ENCODE measurements at places on chromosomes 4 and X.

GRCh38 chr4:82230306-82230705, 143.5 kb downstream of the HNRNPD start:
- no peaks in the 10 kb centered on the region for H3K36me3 ChIP-seq
- H3K4me3 ChIP-seq = no peak overlapping the region
- H3K27me3 ChIP-seq = no peaks in the 10 kb centered on the region

- H3K27ac ChIP-seq = no peak overlapping the region
- H3K4me3 ChIP-seq = no peak overlapping the region
- DNase-seq = no peak
- H3K27me3 ChIP-seq = peaks cover 4% of the 10 kb centered on the region
- H3K4me1 ChIP-seq = peaks cover 2% of the 10 kb centered on the region
Observed at GRCh38 chrX:103413705-103414387, 37.5 kb downstream of the BEX3 start.

GRCh38 chrX:134898440-134898839, 92.4 kb upstream of the SMIM10 start:
- DNase-seq = no peak
- no peak overlapping the region for H3K27ac ChIP-seq
- H3K4me1 ChIP-seq = no peaks in the 10 kb centered on the region
- H3K4me3 ChIP-seq = no peak overlapping the region
- H3K36me3 ChIP-seq = no peaks in the 10 kb centered on the region

GRCh38 chr4:142434519-142435224, 411.4 kb downstream of the INPP4B start:
- peaks cover 9% of the 10 kb centered on the region for H3K4me1 ChIP-seq
- no peaks in the 10 kb centered on the region for H3K27me3 ChIP-seq
- DNase-seq = no peak
- H3K4me3 ChIP-seq = no peak overlapping the region
- no peak overlapping the region for H3K27ac ChIP-seq
- peaks cover 16% of the 10 kb centered on the region for H3K36me3 ChIP-seq

DNA sequence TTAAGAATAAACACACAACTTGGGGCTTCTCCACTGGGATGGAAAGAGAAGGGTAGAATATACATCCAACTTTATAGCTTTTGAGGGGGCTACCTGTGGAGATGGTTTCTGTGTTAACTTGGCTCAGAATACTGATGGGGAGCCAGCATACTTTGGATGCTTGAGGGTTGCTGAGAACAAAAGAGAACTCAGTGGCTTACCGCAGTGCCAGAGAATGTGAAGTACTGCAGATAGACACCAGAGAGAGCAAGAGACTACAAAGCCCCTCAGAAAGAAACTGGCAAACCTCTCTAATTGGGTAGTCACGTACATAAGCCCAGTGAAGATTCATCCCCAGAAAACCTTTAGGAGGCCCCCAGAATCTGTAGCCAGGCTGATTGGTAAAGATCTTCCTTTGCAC, 214.4 kb downstream of the DCHS2 start:
- no peak overlapping the region for H3K27ac ChIP-seq
- H3K36me3 ChIP-seq = peaks cover 5% of the 10 kb centered on the region
- H3K4me3 ChIP-seq = no peak overlapping the region
- DNase-seq = no peak
- no peaks in the 10 kb centered on the region for H3K27me3 ChIP-seq
- H3K4me1 ChIP-seq = no peaks in the 10 kb centered on the region

DNA sequence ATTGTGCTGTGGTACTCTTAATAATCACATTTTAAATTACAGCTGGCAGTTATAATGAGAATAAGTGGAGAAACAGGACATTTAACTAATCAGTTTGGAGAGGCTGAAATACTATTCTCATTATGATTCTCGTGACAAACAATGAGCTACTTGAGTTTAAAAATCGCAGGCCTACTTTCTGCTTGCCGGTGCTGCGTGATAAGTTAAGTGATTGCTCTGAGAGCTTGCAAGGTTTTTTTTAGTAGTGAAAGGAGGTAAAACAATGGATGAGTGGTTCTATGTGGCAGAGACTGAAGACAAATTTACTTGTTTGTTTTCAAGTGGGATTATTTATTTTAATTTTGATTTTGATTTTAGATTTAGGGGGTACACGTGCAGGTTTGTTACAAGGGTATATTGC, 114.0 kb downstream of the RAPGEF2 start:
- peaks cover 11% of the 10 kb centered on the region for H3K4me1 ChIP-seq
- DNase-seq = no peak
- no peaks in the 10 kb centered on the region for H3K36me3 ChIP-seq
- no peak overlapping the region for H3K4me3 ChIP-seq

GRCh38 chr4:128393101-128393704, 105.6 kb upstream of the PGRMC2 start:
- DNase-seq = no peak
- H3K4me3 ChIP-seq = no peak overlapping the region
- H3K27me3 ChIP-seq = peaks cover 4% of the 10 kb centered on the region

- H3K4me3 ChIP-seq = peak overlapping the region; percentile 80
- H3K4me1 ChIP-seq = peaks cover 11% of the 10 kb centered on the region
- H3K36me3 ChIP-seq = no peaks in the 10 kb centered on the region
- DNase-seq = peak; percentile 85
- peak overlapping the region; percentile 91 for H3K27ac ChIP-seq
- H3K27me3 ChIP-seq = peaks cover 15% of the 10 kb centered on the region
Observed at GRCh38 chrX:72308566-72309296, 3.0 kb upstream of the CITED1 start.

DNA sequence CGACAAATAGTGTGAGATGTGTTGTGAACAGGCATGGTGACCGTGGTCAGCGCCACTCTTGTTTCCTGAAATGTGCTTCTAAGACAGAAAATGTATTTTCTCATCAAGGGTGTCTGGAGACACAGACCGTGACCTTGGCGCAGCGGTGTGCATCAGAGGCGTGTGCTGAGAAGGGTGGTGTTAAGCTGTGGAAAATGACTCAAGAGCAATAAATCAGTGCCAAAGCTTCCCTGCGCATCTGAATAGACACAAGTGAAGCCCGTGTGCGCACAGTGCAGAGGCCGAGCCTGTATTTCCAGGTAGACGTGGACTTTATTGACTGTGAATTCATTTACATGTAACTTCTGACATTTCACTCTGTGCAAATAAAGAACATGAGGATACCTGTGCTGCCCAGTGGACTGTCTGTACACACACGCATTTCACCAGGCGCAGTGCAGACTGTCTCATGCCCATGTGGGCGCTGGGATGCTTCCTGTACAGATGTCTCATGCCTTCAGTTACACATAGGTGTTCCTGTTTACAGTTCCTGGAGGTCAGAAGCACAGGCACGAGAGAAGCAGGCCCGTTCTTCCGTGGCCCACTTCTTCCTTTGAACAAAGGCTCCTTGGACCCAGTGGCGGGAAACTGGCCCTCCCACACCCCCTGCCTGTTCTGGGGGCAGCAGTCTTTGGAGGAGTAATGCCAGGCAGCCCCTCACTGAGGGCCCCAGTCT, 31.9 kb downstream of the NSG1 start:
- peaks cover 19% of the 10 kb centered on the region for H3K36me3 ChIP-seq
- H3K4me1 ChIP-seq = peaks cover 7% of the 10 kb centered on the region
- H3K4me3 ChIP-seq = no peak overlapping the region

- H3K27ac ChIP-seq = no peak within 1 kb of the TSS
- no peak within 1 kb of the TSS for H3K4me3 ChIP-seq
- no peaks in the 10 kb centered on the region for H3K27me3 ChIP-seq
Observed at GRCh38 chrX:35798042-35798441, at the start of gene MAGEB16. Gene MAGEB16 (plus strand): TSS chrX:35798342. CDS start chrX:35802197, 3,855 bp downstream.

DNA sequence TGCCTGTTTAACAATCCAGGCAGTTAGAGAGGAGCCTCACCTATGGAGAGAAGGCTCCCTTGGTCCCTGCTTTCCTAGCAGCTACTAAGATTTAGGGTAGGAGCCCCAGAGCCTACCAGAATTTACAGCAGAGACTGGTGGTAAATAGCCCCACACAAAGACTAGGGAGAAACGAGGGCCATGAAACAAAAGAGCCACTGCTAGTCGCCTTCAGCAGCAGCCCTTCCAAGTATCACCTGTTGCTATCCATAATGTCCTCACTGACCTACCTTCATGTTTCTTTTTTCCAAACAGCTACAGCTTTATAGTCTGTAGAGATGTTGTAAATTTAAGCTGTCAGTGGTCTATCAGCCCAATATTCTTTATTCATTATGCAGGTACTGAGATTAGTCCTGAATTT, 25.3 kb downstream of the ARHGEF6 start:
- no peak overlapping the region for H3K27ac ChIP-seq
- peaks cover 4% of the 10 kb centered on the region for H3K4me1 ChIP-seq
- H3K27me3 ChIP-seq = no peaks in the 10 kb centered on the region
- H3K36me3 ChIP-seq = no peaks in the 10 kb centered on the region
- no peak for DNase-seq
- H3K4me3 ChIP-seq = no peak overlapping the region

- peaks cover 27% of the 10 kb centered on the region for H3K4me1 ChIP-seq
- peak; percentile 61 for DNase-seq
- H3K27me3 ChIP-seq = peaks cover 8% of the 10 kb centered on the region
- no peaks in the 10 kb centered on the region for H3K36me3 ChIP-seq
- H3K27ac ChIP-seq = peak overlapping the region; percentile 50
- no peak overlapping the region for H3K4me3 ChIP-seq
Observed at GRCh38 chr4:55014876-55015275, 110.5 kb downstream of the KDR start.

GRCh38 chrX:136210243-136210642, 41.0 kb downstream of the MAP7D3 start:
- no peak overlapping the region for H3K4me3 ChIP-seq
- no peak overlapping the region for H3K27ac ChIP-seq
- DNase-seq = no peak
- no peaks in the 10 kb centered on the region for H3K27me3 ChIP-seq

DNA sequence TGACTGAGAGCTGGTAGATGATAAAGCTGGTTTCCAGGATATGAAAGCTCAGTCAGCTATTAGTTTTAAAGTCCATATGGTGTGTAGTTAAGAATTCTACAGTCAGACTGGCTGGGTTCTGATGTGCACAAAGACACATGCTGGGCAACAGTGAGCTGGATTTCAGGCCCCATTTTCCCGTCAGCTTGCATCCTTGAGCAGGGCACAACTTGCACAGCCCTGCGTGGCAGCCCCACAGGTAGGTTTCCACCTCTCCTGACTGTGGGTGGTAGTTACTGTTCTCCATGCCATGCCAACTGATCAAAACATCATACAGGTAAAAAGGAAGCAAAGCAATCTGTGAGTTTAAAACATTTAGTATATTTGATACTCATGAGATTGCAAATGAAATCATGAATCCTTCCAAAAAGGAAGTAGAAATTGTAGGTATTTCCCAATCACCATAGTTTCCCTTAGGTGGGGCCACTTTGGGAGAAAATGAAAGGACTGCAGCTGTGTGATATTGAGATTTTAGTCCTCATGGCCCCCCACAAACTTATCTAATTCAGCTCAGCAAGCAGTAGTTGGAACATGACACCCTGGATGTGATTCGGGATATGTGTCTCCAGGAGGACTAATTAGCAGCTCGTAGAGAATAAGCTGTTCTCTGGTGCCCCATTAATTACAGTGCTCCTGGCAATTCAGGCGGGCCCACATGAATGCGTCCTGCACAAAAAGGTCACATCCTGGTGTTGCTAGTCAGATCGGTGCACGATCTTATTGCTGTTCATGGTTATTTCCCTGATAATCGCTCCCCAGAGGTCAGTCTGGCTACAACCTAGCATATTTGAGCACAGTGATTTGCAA, 42.4 kb upstream of the NOCT start:
- H3K27me3 ChIP-seq = no peaks in the 10 kb centered on the region
- no peaks in the 10 kb centered on the region for H3K36me3 ChIP-seq
- peaks cover 14% of the 10 kb centered on the region for H3K4me1 ChIP-seq
- DNase-seq = peak; percentile 26

Data from glutamatergic neuron (in vitro differentiated cells).